Mammary microvascular endothelial cell (primary cell): ENCODE measurements at places on chromosomes 13 and 19. TPM values are rescaled to one million over a fixed set of nuclear protein-coding genes. Genes with fewer than 3 reads are reported as not detected.

RNF225 gene
- not detected in 2 replicates for total RNA-seq

DPF1 gene
- total RNA-seq, result 0.93 and 3.1 TPM in 2 replicates

CYP4F3 gene
- total RNA-seq, result 0.33 TPM in 1 of 2 replicates, not detected in the other

C19orf12 gene
- total RNA-seq, result 33.1 and 36.6 TPM in 2 replicates

SHC2 gene
- total RNA-seq, result 2.3 and 4.3 TPM in 2 replicates

FAM98C gene
- total RNA-seq, result 10.9 and 18.6 TPM in 2 replicates
